ENCODE measurements at places on chromosomes 2 and 18.

DNA sequence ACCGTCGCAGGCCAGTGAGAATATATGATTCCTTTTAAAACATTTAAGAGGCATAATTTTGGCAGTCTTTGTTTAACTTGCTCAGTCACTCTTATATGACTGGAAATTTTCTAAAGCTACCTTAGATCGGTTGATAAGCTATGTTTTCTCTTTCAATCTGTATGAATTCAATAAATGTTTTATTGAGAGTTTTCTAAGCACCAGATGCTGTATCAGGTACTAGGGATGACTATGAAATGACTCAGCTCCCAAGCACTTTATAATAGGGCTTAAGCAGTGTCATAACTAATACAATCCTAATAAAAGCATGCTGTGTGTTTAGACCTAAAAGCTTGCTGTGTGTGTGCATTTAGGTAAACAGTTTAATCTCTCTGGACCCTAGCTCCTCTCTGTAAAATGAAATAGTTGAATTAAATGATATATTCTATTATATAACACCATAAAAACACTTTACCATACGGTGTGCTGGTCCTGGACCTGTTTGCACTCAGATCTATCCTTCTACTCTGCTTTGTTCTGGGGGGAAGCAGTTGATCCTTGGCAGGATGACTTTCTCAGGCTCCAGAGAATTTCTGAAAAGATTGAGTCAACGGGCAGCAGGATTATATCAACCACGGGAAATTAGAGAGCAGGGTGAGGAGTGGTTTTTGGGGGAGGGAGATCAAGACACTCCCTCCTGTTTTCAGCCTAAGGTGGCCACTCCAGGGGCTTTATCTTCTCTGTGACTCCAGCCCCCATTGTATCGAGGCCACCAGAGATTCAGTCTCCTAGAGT lies 26.1 kb upstream of the SLC38A11 start:
- DNase-seq = no peak

- DNase-seq = no peak
These were observed 6.5 kb upstream of the YWHAQ start for GRCh38 chr2:9637330-9637729.

DNA sequence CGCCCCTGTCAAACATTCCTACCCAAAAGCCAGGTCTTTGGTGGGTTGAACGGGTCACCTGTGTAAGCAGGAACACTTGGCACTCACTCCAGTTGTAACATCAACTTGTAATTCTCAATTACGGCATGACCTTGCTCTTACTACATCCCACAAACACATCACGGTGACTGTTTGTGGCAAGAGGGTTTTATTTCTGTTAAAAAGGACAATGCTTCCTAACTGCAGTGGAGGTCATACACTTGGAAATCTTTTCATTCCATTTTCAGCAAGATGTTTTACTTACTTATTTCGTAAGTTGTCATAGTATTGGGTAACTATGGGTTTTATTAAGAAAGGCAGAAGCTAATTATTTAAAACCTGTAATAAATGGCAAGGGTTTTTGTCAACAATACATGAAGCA lies 126.1 kb downstream of the ZNF516 start:
- DNase-seq = no peak

- no peak for DNase-seq
These were observed 469.4 kb upstream of the SPRED2 start for GRCh38 chr2:65901756-65902155.

DNA sequence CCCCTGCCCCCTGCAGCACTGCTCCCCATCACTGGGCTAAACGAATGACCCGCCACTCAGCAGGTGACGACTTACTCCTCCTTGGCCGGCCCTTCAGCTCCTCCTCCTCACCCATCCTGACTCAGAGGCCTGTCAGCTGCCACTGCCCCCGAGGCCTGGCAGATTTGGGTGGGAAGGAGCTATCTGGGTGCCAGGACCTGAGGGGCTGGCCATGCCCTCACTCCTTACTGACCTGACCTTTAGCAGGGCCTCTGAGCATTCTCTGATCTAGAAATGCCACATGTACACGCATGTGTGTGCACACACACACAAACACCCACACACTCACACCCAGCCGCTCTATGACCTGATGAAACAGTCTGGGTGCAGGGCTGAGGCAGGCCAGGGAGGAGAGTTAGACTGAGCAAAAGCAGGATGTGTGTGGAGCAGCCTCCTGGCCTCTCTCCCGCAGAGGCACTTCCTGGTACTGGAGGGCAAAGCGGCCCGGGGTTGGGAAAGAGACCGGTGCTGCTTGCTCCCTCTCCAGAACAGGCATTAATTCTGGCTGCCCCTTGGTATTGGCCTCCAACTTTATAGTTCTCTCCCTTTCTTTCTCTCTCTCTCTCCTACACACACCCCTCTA lies 68.0 kb downstream of the ZFP36L2 start:
- no peak for DNase-seq

DNA sequence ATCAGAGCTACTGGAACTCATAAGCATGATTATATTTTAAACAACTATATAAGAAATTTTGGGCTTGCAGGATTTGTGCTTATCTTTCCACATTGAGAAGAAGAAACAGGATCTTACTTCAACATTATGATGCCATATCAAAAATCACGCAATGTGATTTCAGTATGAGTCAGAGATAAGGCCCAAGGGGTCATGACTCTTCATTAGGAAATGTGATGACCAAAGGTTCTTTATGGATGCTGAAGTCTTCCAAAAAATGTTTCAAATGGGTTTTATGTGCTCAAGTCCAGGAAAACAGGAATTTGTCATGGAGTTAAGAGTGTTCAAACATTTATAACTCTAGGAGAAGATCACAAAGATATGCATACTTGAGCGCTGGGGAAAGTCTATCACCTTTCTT lies 7.8 kb upstream of the SERPINB2 start:
- no peak for DNase-seq

GRCh38 chr2:182593394-182593975 lies 122.6 kb upstream of the DNAJC10 start:
- no peak for DNase-seq

GRCh38 chr18:41769265-41769664 lies 185.8 kb upstream of the PIK3C3 start:
- no peak for DNase-seq

DNA sequence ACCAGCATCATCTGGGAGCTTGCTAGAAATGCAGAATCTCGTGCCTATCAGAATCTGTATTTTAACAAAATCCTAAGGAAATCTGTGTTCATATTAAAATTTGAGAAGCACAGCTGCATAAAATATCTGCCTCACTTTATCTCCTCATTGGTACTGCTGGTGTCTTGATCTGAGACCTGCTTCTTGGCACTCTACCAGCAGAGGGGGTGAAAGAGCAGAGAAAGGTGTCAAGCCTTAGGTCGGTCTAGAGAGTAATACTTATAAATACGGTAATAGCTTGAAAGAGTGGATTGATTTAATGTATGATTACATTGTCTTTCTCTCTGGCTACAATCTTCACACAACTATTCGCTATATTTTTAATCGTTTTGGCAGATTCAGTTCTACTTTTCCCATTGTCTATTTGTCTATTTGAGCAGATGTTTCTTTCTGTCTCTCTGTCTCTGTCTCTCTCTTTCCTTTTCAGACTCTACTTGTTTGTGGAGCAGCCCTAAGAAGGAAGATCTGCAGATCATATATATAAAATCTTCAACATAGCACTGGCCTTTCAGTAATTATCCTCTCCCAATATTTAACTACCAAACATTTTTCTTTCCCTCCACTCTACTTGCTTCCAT lies 1.7 kb upstream of the GCG start:
- DNase-seq = peak; percentile 40

DNA sequence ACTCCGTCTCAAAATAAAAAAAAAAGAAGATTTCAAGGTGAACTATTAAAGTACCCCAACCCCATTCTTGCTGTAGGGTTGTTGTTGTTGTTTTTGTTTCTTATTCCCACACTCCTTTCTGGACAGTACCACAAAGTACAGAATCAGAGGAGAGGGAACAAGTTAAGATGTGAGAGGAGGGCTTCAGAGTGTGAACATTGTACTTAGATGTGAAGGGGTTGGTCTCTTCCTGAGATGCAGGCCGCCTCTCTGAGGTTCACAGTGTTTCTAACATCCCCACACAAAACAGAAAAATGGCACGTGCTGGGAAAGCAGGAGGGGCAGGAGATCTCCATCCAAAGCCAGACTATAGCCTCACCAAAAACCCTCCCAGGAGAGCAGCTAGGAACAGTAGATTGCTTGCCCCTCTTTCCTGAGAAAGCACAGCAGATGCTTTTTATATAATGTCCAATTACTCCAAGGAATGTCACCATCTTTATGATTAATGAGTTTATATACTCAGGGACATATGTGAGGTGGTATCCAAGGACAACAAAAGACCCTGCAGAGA lies 22.6 kb downstream of the ADD2 start:
- no peak for DNase-seq

DNA sequence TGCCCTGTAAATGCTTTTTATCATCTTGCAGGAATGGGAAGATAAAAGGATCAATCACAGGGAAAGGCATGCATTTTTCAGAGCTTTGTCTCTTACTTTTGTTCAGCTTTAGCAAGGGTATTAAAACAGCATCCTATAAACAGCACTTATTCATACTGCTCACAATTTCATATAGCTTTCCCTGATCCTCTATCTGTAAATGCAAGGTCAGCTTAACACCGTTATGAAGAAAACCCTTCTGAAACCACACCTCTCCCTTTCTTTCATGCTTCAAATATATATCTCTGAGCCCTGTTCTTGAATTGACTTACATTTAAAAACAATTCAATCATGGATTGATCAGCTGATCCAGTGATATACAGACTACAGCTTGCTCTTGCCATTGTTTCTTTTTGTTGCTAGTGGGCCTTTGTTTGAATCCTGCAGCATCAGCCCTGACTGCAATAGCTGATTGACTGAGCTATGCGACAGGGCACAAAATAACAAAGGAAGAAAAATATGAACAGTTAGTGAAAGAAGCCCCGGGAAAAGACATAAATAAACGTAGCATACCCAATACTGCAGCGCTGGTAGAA lies 795.5 kb upstream of the CDH2 start:
- DNase-seq = no peak

DNA sequence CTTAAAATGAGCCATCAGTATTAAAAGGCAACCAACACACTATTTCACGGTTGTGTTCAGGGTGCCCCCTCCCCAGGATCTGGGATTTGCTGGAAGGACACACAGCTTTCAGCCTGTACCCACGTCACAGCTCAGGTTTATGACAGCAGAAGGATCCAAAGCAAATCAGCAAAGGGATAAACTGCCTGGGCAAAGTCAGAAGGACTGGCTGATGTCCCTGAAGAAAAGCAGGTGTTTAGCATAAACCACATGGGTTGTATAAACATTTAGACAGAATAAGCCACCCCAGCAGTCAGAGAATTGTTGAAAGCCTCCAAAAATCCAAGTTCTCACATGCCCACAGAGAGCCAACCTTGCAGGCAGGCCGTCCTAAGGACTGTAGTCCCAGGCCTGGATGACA lies 63.9 kb downstream of the CD226 start:
- no peak for DNase-seq

DNA sequence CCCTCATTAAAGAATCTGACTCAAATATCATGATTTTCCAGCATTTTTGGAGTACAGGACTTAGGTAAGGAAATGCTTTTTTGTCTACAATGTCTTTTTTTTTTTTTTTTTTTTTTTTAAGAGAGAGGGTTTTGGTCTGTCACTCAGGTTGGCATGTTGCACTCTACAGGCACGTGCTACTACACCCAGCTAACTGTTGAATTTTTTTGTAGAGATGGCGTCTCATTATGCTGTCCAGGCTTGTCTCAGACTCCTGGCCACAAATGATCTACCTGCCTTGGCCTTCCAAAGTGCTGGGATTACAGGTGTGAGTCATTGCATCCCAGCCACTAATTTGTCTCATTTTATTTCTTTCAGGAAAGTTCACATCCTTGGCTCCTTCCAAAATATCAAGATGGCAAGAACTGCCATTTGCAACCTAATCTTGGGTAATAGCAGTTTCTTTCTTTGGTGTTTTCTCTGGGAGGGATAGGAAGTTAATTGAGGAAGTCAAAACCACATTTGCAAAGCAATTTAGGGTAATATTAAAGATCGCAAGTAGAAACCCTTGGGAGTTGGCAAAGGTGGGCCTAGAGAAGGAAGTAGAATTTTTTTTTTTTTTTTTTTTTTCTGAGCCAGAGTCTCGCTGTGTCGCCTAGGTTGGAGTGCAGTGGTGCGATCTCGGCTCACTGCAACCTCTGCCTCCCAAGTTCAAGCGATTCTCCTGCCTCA lies 15.5 kb downstream of the PNO1 start:
- no peak for DNase-seq

DNA sequence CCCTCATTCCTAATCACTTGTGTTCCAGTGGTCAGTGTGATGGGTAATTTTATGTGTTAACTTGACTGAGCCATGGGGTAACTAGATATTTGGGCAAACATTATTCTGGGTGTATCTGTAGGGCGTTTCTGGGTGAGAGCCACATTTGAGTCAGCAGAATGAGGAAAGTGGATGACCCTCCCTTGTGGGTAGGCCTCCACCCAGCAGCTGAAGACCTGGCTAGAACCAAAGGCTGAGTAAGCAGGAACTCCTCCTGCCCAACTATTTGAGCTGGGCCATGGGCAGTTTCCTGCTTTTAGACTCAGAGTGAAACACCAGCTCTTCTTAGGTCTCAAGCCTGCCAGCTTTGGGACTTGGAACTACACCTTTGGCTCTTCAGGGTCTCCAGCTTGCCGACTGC lies 141.8 kb downstream of the ACKR3 start:
- DNase-seq = no peak

- no peak for DNase-seq
These were observed 63.8 kb upstream of the RPL31 start for GRCh38 chr2:100938031-100939026.

GRCh38 chr2:71474744-71475397 lies 21.5 kb downstream of the DYSF start:
- DNase-seq = no peak

DNA sequence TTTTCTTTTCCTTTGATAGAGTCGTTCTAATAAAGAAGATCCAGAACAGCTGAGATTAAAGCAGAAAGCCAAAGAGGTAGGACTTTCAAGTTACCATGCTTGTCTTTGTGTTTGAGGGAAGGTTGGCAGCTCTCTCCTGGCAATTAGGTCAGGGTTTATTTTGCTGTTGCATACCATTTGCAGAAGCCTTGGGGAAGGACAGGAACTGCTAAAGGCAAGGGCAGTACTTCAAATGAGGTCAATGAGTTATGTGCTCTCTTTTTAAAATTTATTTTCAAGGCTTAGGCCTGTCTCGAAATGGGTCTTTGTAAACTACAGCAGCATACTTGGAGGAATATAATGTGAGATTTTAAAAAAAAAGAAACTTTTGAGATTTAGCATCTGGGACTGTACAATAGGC lies 108.9 kb downstream of the TAF4B start:
- no peak for DNase-seq

GRCh38 chr2:159712929-159713420 lies 669 bp downstream of the MARCHF7 start:
- DNase-seq = no peak

- no peak for DNase-seq
These were observed 990.9 kb upstream of the ACVR2A start for GRCh38 chr2:146853741-146854444.
